ENCODE measurements at places on chromosomes 3 and 15.

- peak; percentile 57 for DNase-seq
Measured at GRCh38 chr15:65184305-65184867, 756 bp downstream of the CLPX start.

DNA sequence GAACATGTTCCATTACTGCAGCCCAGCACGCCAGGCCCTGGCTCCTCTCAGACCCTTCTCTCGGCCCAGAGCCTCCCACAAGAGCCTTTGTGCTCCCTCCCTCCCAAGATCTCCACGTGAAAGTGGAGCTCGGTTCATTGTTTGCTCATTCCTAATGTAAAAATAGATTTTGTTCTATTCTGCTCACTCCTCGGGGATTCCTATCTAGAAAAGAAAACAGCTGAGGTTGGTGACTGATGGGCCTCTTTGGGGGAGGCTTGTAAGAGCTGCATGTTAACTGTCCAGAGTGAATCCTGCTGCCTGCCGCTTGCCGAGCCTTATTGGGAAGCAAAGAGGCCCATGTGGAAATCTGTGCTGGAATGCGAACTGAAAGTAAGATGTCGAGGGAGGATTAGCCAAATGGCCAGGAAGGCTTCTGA lies 267.1 kb downstream of the LRTM1 start:
- no peak for DNase-seq

DNA sequence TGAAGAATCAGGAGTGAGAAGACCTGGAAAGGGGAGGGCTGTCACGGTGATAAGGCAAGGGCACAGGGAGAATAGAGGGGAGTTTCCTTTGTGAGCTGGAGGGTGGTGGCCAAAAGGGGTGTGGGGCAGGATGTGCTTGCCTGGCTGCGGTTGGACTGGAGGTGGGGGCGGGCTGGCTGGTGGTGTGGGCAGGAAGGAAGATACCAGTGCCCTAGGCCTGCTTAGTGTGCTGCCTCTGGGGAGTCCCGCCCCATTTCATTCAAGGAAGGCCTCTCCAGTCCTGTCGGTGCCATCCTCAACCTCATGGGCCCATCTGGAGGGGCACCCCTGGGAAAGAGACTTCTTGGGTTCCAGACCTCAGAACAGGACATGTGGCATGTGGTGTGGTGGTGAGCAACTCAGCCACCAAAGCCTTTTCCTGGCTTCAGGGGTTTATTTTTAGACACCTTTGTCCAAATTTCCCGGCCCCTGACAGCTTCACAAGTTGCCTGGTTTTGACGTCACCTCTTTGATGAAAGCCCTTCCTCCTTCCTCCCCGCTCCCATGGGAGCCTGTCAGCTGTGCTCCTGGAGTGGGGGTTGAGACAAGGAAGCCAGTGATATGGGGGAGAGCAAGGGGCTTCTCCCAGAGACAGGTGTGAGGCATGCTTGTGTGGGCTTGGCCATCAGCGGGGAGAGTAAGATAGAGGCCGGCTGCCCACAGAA lies 15.6 kb downstream of the TEX264 start:
- no peak for DNase-seq

GRCh38 chr3:34185301-34185700 lies 386.9 kb downstream of the PDCD6IP start:
- no peak for DNase-seq

GRCh38 chr3:57006179-57006657 lies 54.2 kb upstream of the SPATA12 start:
- DNase-seq: no peak

DNA sequence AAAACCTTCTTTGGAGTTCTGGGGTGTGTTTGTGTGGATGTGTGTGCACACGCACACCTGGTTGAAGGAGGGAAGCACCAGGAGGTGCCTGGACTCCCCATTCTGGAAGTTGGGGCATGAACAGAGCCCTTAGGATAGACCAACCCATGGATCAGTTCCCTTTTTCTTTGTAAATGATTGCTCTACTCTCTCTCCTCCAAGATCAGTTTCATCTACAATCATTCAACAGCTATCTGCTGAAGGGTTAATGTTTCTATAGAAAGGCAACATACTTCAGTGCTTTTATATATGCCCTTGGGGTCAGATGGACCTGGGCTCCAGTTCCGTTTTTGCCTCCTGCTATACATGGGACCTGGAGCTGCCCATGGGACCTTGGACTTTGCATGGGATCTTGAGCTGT lies 352.1 kb upstream of the CFAP20DC start:
- no peak for DNase-seq

DNA sequence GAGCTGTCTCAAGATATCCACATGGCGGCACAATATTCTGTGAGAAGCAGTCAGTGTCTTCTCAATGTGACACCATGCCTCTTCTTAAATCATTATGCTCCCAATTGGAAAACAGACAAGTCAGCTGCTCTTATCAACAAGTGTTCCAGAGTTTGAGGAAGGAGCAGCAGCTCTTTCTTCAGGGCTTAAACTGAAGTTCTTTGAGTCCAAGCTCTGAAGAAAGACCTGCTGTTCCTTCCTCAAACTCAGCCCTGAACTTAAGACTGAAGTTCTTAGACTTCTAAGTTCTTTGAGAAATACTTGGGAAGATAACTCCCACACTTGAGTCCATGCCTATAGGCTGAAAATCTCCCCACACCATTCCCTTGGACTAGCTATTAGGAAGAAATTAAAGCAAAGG lies 43.4 kb downstream of the NPTN start:
- DNase-seq: no peak

GRCh38 chr3:179624451-179624850 lies 19.9 kb downstream of the NDUFB5 start:
- no peak for DNase-seq

- DNase-seq: peak; percentile 46
Measured at GRCh38 chr15:98799461-98800390, 151.4 kb downstream of the IGF1R start.

GRCh38 chr15:80073197-80073596 lies 13.7 kb downstream of the ZFAND6 start:
- no peak for DNase-seq

All from astrocyte of the spinal cord (primary cell).